ENCODE measurements at places on chromosomes 5 and 9.

DNA sequence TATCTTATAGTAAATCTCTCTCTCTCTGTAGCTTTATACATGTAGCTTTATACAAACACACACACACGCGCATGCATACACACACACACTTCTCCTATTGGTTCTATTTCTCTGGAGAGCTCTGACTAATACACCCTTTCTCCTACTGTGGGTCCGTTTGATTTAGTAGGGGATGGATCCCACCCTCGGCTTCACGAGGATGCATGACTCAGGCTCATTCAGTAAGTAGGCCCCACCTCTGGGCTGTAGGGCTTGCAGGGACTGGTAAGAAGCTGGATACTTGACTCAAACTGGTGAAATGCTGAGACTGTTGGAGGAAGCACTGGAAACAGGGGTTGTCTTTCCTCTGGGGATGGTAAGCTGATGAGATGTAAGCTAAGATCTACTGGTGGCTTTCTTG is 98.7 kb downstream of the SLC24A2 start:
- DNase-seq, result no peak

DNA sequence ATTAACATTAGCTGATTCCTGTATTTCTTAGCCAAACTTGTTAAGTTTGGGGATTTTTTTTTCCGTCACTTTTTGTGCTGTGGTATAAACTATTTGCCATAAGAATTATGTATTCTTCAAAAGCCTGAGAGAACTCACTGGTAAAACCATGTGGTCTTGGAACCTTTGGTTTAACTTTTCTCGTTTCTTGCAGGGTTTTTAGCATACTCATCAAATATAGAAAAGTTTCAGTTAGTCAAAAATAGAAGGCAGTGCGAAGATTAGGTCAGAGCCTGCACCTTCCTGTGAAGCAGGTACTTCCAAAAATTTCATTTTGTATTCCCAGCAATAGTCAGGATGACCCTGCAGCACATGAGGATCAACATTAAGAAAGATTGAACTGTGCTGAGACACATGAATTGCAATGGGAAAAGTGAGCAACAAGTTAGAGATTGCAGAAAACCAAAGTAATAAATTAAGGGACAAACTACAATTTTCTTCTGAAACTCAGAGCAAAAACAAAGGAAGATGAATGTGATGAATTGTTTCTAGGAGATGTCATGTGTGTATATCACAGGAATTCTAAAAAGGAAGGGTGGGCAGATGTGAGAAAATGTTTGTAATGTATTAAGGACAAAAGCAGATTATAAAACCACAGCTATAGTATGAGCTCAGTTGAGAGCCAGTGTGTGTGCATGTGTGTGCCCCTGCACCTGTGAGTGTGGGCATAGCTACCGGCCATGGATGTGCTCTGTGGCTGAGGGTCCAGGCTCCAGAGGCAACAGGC is 102.2 kb downstream of the ANGPTL2 start:
- DNase-seq, result no peak

DNA sequence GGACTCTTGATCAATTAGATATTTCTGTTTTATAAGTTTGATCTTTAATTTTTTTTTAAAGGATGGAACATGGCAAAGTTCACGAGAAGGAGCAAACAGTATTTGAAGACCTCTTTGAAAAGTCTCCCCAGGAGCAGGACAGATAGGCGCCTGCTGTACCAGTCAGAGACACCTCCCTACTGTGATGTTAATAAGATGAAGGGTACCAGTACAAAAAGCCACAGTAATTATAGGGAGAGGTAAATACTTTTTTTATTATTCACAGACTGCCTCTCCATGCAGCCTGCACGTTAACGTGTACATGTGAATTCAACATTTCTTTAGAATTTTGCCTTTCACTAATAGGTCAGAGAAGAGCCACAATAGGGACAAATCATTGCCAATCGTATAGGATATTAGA is 146.5 kb upstream of the CDH6 start:
- no peak for DNase-seq

DNA sequence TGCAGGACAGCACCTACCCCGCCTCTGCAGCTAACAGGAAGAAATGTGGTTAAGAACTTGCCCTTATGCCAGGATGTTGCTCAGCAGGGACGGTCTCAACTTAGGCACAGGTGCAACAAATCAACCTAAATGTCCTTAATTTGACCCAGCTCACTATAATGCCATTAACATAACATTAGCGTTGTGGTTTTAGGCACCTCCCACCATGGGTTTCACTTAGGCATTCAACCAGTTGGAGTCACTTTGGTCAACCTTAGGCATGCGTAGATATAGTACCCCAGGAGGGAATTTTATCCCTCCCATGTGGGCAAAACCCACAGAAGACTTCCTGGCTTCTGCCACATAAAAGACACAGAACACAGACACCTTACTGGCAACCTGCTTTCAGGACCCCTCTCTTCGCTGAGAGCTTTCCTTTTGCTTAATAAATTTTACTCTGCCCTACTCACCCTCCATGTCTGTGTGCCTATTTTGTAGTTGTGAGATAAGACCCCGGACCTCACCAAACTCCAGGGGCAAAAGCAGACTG is 8.7 kb upstream of the ERAP1 start:
- DNase-seq, result no peak

- DNase-seq, result no peak
Observed at GRCh38 chr5:93073547-93073946, 507.5 kb downstream of the NR2F1-AS1 start.

GRCh38 chr5:40916226-40916625 is 6.9 kb downstream of the C7 start:
- DNase-seq, result no peak

- peak; percentile 36 for DNase-seq
Observed at GRCh38 chr9:35690294-35690613, 529 bp upstream of the TPM2 start.

DNA sequence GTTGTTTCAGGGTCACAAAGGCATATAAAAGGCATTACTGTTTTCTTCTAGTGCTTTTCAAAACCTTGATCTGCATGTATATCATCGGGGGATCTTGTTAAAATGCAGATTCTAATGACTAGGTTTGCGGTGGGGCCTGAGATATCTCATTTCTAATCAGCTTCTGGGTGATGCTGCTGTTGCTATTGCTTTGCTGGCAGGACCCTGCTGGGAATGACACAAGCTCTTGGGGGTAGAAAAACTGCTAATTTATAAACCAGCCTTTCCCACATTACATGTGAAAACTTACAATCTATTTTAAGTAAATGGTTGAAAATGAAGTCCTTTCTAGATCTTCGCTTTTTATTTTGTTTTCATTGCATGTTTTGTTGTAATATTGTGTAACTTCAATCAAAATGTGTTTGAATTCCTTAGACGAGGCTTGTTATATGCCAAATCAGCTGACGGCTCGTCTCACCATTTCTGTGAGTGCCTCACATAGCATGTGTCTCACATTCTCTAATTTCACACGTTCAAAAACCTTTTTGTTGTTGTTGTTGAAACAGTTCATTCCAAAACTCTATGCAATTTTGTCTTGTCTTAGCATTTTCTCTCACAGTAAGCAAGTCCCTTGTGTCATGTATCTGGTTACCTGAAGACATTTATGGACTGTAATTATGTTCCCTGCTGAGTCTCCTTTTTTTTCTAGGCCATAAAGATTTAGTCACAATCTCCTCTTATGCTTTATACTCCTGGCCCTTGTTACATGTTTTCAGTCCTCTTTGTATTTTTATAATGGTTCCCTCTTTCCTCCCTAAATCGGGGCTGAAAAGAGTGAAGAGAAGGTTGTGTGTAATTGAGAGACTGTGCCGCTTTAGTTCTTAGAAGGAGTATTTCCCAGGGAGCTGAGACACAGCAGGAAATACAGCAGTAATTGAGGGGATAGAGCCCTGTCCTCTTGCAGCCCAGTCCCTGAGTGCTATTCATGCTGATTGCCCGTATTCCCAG is 521.0 kb upstream of the SEMA6A start:
- no peak for DNase-seq

GRCh38 chr9:93326056-93326455 is 125.4 kb upstream of the FAM120A start:
- no peak for DNase-seq

DNA sequence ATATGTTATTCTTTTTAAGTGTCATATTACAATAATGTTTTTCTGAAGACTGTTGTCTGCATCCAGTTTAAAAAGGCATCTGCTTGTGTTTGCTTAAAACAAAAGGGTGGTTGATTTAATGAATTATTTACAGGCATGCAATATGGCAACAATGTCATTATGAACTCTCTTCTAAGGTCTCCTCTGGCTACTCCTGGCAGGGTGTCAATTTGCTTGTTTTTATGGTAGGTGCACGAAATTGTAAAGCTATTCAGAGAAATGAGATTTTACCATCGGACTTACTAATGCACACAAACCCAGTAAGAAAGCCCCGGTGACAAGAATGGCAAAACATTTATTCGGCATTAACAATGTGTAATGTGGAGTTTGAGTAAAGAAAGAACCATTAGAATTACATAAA is 539.8 kb upstream of the ZNF608 start:
- no peak for DNase-seq

DNA sequence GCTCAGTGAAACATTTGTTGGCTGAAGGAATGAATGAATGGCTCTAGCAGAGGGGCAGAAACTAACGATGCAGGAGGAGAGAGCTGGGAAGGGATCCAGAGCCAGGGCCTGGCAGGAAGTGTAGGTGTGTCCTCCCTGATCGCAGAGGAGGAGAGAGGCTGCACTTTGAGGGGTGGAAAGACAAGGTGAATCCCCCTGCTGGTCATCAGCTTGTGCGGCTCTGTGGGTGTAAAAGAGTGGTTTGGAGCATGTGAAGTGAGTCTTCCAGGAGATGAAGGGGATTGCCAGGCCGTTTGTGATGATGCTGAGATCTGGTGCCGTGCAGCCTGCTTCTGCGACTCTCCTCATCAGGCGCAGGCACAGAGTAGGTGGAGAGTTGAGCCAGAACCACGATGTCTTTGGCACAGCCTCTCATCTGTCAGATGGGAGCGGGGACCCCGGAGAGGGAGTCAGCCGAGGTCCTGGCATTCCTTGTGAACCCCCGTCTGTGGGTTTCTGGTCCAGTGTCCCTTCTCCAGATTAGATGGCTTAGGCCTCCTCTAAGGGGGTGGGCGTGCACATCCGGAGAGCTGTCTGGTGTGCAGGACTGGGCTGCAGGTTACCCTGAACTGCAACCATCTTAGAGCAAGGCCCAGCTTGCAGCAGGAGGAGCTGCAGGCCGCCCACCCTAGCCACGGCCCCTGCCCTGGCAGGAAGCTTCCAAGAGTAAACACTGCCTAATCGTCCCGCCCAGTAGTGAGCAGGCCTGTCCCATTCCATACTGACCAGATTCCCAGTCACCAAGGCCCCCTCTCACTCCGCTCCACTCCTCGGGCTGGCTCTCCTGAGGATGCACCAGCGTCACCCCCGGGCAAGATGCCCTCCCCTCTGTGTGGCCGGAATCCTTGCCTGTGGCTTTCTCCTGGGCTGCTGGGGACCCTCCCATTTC is at the start of gene ADAMTS13:
TSS of gene ADAMTS13 (plus strand) at position 753 of the 928 bp plus-strand sequence. CDS start at position 830, 77 bp downstream.
- DNase-seq, result no peak

DNA sequence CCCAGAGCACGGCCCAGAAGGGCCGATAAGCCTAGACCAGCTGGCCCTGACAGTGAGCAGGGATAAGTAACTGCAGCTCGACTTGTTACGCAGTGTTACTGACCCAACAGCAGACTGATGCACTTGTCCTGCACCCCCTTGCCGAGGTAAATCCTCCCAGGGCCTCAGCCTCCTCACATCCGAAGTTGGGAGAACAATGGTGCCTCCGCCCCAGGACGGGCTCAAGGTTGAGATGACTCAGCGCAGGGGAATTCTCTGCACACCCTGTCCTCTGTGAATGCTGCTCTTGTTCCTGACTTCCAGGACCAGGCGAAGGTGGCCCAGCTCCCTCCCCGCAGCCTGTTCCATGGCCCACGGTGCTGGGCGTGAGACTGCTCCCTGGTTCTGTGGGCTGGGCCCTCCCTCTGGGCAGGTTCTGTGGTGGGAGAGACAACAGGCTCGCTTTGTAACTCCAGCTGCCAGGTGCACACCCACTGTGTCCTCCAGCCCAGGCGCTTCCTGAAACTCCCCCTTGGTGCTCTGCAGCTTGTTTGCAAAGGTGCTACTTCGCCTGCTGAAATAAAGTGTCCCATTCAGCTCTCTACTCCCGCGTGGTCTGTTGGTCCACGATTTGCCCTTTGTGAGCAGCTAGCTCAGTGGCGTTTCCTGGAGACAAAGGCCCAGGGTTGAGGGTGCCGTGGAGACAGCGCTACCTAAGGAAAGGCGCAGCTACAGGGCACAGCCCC is 40.1 kb upstream of the SLC6A19 start:
- no peak for DNase-seq

DNA sequence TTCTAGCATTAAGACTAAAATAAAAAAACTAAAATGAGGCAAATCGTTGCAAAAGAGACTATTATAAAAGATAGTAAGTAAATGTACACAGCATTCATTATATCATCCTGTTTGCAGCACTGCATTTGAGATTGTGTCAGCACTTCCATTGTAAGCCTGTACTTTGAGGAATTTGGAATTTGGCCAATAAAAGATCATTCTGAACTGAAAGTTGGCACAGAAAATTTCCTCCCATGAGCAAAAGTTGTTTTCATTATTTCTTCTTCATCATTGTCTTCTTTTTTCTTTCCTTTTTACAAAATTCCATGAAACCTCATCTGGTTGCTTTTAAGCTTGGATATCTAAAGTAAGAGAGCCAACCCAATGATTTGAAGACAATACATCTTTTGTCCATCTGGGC is 199.3 kb upstream of the ADAMTSL1 start:
- no peak for DNase-seq

GRCh38 chr5:15844253-15844652 is 335.3 kb downstream of the MARCHF11 start:
- DNase-seq, result no peak

- DNase-seq, result no peak
Observed at GRCh38 chr5:124908581-124909451, 162.4 kb upstream of the ZNF608 start.

DNA sequence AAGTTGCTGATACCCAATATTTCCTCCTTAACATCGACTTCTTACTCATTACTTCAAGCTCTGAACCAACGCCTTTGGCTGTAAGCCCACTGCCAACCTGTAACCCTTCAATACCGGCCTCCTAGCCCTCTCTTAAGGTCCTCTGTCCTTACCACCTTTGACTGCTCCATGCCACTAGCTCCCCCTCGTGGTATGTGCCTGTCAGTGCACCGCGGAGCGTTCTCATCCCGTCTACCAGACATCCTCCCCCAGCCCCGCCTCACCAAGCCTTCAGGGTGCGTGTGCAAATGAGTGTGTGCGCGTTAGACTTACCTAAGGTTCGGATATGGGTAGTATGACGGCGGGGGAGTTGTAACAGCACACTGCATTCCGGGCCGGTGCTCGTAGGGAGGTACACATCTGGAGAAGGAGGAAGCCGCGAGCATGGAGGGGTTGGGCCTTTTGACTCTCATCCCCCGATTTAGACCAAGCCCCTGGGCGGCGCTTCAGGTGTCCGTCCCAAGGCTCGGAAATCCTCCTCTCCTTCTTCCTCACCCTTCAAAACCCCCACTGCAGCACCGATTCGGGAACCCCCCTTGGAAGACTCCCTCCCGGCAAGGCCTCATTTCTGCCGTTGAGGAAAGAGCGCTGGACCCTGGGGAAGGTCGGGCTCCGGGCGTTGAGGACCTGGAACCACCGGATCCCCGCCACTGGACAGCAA is 2.8 kb upstream of the MYORG start:
- no peak for DNase-seq

Data from fibroblast of skin of left biceps (primary cell).